DMS153 (cell line): ENCODE measurements at places on chromosomes 2 and 18.

DNA sequence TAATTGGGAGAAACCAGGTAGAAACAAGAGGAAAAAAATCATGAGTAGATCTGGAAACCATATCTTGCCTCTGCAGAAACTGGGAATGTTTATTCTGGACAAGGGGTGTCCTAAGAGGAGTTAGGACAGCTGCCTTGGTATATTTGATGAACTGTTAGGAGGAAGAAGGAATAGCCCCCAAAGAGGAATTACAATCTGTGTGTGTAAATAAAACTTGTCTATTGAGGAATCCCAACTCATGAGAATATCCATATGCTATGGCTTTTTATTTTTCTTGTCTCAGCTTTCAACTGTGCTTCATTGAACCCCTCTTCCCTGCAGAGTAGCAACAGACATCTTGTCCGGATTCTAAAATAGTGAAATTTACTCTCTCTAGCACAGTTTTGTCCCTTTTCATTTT, 423.5 kb upstream of the SLC14A2 start:
- no peak for DNase-seq

- no peak for DNase-seq
These were observed 27.1 kb downstream of the TSPYL6 start for GRCh38 chr2:54228945-54229344.

- no peak for DNase-seq
These were observed 64.6 kb downstream of the TRAPPC8 start for GRCh38 chr18:31878358-31878757.

GRCh38 chr2:100616841-100617390, 54.1 kb downstream of the PDCL3 start:
- no peak for DNase-seq

- no peak for DNase-seq
These were observed 8.5 kb downstream of the DTNA start for GRCh38 chr18:34718610-34719009.

GRCh38 chr18:79218605-79219190, 149.5 kb downstream of the ATP9B start:
- no peak for DNase-seq

- no peak for DNase-seq
These were observed 30.9 kb downstream of the EMX1 start for GRCh38 chr2:72947952-72948830.

GRCh38 chr2:32947484-32948143, 861 bp downstream of the LTBP1 start:
- DNase-seq, result no peak

GRCh38 chr2:139645617-139646016, 865.4 kb upstream of the NXPH2 start:
- DNase-seq, result no peak

GRCh38 chr18:23958036-23958435, 56.5 kb upstream of the TTC39C start:
- DNase-seq, result no peak

- peak; percentile 13 for DNase-seq
These were observed 294.1 kb downstream of the BCL2 start for GRCh38 chr18:63025251-63026090.

- no peak for DNase-seq
These were observed 9.0 kb downstream of the CDH2 start for GRCh38 chr18:28167835-28168349.

DNA sequence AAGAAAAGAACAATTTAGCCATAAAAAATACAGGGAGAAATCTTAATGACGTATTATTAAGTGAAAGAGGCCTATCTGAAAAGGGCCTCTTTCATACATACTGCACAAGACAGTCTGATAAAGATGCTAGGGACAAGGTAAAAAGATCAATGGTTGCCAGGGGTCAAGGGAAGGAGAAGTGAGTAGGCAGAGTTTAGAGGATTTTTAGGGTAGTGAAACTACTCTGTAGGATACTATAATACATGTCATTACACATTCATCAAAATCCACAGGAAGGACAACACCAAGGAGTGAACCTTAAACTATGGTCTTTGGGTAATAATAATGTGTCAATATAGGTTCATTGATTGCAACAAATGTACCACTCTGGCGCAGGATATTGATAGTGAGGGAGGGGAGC, 289.3 kb downstream of the FSIP2 start:
- no peak for DNase-seq

DNA sequence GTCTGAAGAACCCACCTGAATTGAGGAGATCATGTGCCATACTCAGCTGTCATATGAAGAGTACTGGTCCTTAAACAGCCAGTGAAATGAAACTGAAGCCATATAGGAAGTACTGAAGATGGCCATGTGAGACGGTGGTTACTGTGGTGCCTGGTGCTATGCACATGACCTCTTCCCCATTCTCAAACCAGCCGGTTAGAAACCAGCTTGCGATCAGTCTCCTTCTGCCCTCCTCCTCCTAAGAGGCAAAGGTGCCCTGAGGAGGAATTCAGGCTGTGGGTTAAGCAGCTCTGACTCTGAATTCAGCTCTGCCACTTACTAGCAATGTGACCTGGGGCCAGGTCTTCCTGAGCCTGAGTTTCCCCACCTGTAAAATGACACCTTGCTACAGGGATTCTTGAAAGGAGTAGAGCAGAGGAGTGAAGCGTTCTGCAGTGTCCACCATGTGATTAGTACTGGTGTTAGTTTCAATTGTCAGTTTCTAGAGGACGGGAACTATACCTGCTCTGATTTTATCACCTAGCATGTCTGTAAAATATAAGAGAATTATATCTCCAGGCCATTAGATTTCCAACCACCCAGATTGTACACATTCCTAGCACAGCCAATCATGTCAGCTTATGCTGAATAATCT, 5.1 kb downstream of the FECH start:
- no peak for DNase-seq

DNA sequence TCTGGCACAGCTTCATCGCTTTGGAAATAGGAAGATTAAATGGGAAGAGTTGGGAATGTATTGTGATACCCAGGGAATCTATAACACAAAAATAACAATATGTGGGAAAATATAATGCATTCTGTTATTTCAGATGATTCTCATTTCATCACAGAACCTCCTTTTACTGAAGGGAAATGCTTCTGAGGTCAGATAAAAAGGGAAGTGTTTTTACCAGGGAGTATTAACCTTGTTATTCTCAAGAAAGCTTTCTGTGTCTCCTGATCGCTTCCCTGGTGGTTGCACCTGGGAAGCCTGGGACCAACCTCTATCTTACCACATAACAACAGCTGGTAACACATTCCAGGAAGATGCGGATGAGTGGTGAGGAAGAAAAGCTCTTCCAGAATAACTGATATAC, 47.2 kb downstream of the SCG2 start:
- DNase-seq, result no peak

DNA sequence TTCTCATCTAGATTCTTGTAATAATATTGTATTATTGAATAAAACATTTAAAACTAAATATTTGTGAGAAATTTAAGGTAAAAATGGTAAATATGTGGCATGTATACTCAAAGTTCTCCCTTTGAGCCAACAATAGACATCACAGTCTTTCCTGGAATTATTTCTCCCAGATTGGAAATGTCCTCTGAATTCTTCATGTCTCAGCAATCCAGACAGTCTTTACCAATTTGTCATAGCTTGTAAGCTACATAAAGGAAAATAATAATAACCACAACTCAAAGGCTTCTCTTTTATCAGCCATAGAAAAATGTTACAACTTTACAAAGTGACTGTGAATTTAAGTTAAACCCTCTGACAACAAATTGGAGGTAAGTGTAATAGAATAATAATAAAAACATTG, 784.9 kb downstream of the EPHA4 start:
- no peak for DNase-seq

- no peak for DNase-seq
These were observed 12.3 kb upstream of the SPP2 start for GRCh38 chr2:234038076-234038802.

DNA sequence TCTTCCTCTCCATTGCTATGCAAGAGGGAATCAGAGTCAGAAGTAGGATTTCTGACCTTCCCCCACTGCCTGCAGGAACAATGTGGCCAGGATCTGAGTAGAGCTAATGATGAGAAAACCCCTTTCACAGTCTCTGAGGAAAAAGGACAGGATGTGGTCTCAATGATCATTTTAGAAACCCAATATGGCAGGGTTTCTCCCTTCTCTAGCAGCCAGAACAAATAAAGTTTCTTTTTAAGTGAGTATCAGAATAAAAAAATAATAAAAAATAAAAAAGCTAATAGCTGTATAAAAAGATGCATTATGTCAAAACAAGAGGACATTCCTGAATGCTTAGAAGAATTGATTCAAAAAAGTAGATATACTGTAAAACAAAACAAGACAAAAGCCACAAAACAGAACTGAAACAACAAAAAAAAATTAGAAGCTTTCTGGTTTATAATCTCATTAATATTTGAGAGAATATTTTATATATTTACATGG, 1124.9 kb upstream of the ZEB2 start:
- DNase-seq, result no peak

- DNase-seq, result no peak
These were observed 950.1 kb downstream of the CNTNAP5 start for GRCh38 chr2:124975224-124975623.

- peak; percentile 60 for DNase-seq
These were observed 357.5 kb upstream of the ID2 start for GRCh38 chr2:8324164-8324856.

DNA sequence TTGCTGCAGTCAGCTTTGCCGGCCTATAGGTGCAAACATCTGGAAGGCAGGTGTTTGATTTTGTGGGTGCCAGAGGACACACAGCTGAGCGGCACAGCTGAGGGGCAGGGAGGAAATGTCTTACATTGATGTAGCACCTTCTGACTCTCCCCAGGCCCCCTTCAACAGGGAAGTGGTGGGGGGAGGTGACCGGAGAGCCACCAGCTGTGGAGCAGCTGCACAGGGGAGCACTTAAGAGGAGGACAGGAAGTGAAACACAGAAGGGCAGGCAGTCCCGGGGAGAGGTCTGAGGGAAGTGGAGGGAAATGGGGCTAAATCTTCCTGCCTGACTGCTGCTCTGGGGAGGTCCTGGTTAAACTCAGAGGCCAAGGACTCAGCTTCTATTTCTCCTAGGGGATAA, 409.1 kb downstream of the TNS1 start:
- no peak for DNase-seq

DNA sequence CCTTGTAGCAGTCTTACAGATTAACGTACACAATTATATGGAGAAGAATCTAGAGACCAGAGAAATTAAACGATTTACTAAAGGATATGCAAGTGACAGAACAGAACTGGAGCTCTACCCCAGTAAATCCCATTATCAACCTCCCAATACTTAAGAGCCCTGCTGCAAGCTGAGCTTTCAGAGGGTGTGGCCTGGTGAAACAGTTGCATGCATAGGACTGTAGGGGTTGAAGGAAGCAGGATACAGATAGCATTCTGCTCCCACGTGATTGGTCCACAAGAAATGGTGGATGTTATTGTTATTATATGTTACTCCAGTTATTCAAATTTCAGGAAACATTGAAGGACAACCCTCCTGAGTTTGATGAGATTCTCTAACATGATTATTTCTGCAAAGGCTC, 210.8 kb upstream of the THUMPD2 start:
- DNase-seq, result no peak

- no peak for DNase-seq
These were observed 97.7 kb upstream of the SIX3 start for GRCh38 chr2:44843641-44844310.

DNA sequence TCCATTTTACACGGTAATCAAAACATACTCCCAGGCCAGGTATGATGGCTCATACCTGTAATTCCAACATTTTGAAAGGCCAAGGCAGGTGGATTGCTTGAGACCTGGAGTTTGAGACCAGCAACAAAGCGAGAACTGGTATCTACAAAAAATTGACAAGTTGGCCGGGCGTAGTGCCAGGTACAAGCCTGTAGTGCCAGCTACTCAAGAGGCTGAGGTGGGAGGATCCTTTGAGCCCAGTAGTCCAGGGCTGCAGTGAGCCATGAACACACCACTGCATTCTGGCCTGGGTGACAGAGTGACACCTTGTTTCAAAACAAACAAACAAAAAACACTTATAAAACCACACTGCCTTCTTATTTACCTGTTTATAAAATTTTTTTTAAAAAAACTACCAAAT, 80.8 kb downstream of the GAREM1 start:
- peak; percentile 65 for DNase-seq

- no peak for DNase-seq
These were observed 21.0 kb upstream of the CABLES1 start for GRCh38 chr18:23114171-23114881.

GRCh38 chr18:76495006-76495370, at the start of gene ZNF516:
TSS of gene ZNF516 (minus strand) at chr18:76495242. CDS start at chr18:76443054, 52,188 bp downstream.
- DNase-seq, result no peak

DNA sequence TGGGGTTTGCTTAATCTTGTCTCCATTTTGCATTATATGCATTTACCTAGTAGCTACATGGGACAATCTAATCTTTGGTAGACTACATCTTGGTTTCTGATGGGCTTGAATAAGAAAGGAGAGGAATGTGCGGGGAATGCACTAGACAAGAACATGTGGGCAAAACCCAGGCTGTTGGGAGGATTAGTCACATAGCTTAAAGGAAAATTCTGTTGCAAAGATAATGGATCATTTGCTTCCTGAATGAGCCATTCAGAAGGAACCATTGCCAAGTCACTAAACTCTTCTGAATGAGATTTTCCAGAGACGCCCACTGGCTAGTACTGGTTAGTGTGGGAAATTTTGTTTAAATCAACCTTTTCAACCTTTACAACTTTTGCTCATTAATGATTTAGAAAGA, 84.8 kb downstream of the OSBPL6 start:
- DNase-seq, result no peak

DNA sequence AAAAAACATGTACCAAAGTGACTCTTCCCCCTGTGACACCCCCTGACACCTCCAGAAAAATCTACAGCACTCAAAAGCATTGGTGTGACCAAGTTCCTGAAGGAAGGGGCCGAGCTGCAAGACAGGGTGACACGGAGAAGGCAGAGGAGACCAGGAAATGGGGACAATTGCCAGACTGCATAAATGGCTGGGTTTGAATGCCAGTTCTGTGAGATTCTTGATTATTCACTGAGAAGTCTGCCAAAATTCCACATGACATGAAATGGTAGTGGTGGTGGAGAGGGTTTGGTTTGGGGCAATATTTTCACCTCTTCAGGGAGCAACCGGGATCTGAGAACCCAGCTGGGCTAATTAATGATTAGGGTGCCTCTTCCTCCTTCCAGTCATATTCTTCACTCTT, 178.5 kb downstream of the ARL4C start:
- DNase-seq, result no peak

DNA sequence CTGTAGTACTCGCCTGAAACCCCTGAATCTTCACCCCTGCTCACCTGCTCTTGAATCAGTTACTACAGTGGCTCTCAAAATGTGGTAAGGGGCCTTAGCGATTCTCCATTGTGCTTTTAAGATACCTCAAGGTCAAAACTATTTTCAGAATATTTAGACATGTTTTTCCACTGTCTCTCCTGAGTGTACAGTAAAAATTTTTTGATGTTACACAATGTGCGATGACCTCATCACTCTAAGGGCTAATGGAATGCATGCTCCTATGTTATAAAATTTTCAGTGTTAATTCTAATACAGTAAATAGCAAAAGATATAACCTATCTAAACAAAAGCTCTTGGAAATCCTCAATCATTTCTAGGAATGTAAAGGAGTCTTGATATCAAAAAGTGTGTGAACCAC, 336.9 kb upstream of the PKDCC start:
- DNase-seq, result no peak
